NCI-H146 (cell line): ENCODE measurements at places on chromosomes 1 and 21.
A peak's percentile ranks its signal among the peaks of the same experiment; 100 is the strongest.

- no peak for DNase-seq
These were observed 108.4 kb downstream of the HHAT start for GRCh38 chr1:210437111-210437510.

DNA sequence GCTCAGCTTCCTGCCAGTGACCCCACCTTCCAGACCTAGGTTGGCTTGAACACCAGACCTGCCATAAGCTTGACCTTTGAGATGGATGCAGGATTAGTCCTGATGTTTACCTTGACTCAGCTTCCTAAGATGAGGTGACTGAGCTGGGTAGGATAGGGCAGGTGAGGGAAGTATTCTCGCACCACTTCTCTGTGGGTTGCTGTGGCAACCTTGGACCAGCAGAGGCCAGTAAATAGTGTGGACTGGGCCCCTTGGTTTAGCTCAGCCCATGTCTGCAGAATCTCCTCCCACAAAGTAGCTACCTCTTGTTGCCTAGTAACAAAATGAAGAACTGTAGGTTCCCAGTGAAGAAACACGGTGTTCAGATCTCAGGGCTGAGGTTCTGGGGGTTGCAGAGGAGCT, 8.4 kb downstream of the RPS6KA1 start:
- DNase-seq: no peak

- DNase-seq: no peak
These were observed 74.3 kb downstream of the HLCS start for GRCh38 chr21:36892201-36892600.

- peak; percentile 84 for DNase-seq
These were observed at the start of gene GLIS1 for GRCh38 chr1:53739109-53739681. Gene GLIS1, minus strand, starts transcription at chr1:53739164. Its CDS starts 1,100 bp downstream, at chr1:53738064.

DNA sequence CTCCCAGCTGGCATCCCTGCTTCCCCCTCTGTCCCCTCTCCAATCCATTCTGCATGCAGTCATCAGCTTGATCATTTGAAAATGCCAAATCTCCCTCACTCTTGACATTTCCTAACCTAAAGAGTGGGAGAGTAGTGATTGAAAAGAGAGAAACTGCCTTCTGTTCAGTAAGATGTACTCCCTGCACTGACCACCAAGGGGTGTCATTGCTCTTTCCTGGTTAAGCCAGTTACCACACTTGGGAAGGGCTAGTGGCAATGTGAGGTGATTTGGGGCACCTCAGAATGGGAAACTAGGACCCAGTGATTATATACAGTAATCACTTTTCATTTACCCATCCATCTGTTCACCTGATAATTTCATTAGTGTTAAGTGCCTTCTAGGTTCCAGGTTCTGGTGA, 6.9 kb upstream of the TMEM269 start:
- peak; percentile 4 for DNase-seq

DNA sequence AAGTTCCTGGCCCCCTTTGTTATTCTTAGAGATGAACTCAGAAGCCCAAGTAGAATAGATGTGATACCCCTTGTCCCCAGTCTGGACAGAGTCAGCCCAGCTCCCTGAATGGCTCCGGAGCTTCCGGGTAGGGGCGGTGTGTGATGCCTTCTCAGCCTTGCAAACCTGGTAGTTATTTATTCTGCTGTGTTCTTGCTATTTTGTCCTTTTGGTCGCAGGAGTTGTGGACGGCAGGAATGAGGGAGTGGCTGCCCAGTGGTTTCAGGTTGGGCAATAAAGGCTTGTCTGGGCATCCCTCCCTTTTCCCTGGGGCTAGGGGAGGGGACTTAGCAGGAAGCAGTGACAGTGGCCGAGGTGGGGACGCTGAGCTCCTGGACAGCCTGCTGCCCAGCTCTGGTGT, 2.8 kb downstream of the PTPRU start:
- no peak for DNase-seq

GRCh38 chr1:233255145-233255544, 40.4 kb downstream of the PCNX2 start:
- DNase-seq: no peak

DNA sequence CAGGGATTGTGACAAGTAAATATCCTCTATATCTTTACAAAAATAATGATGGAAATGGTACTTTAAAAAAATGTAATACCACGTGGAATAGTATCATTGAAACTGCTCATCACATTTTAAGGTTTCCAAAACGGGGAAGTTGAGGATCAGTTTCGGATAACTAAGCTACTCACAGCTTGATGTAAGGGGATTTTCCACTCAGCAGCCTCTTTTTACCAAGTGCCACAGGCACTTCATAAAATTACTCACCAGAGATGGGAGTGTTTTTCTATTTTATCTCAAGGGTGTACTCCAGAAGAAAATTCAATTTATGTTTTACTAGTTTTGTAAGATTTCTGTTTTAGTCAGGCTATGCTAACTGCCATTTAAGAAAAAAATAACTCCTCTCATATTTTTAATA, 91.7 kb downstream of the TPR start:
- no peak for DNase-seq
